Hair follicle dermal papilla cell (primary cell): ENCODE measurements at places on chromosomes 11 and 22. TPM values are rescaled to one million over a fixed set of nuclear protein-coding genes. Genes with fewer than 3 reads are reported as not detected.

Gene PATE4
- not detected in 2 replicates for total RNA-seq

Gene NARS2
- 9.6 and 12.5 TPM in 2 replicates for total RNA-seq

Gene SMIM35
- total RNA-seq = not detected in 2 replicates

Gene SLC5A4
- not detected in 2 replicates for total RNA-seq

Gene ART1
- total RNA-seq = not detected in 2 replicates

Gene SLC16A8
- under 0.01 and 0.24 TPM in 2 replicates for total RNA-seq

Gene MS4A4E
- not detected in 2 replicates for total RNA-seq

Gene SLC17A6
- not detected in 2 replicates for total RNA-seq

Gene SLC22A25
- total RNA-seq = not detected in 2 replicates

Gene KIRREL3
- total RNA-seq = 5.8 and 6.0 TPM in 2 replicates

Gene OPCML
- 0.12 and 1.6 TPM in 2 replicates for total RNA-seq

Gene YAP1
- 234 and 295 TPM in 2 replicates for total RNA-seq

Gene LIF
- total RNA-seq = 2.6 and 3.0 TPM in 2 replicates

Gene OR4A15
- not detected in 2 replicates for total RNA-seq

Gene KDM4D
- total RNA-seq = 0.49 and 0.97 TPM in 2 replicates

Gene MOGAT2
- not detected in 2 replicates for total RNA-seq
